Activated CD4-positive, alpha-beta T cell treated with anti-CD3 and anti-CD28 coated beads for 36 hours (primary cell): ENCODE measurements at places on chromosomes 11 and 22. TPM values are rescaled to one million over a fixed set of nuclear protein-coding genes. Genes with fewer than 3 reads are reported as not detected.

- H3K27ac ChIP-seq, result no peak overlapping the region
- H3K27me3 ChIP-seq, result peaks cover 30% of the 10 kb centered on the region
- H3K4me3 ChIP-seq, result no peak overlapping the region
- H3K36me3 ChIP-seq, result no peaks in the 10 kb centered on the region
These were observed 24.1 kb upstream of the ZDHHC13 start for GRCh38 chr11:19092850-19093249.

GRCh38 chr11:11710556-11710955, 88.8 kb upstream of the GALNT18 start:
- H3K4me3 ChIP-seq, result no peak overlapping the region
- H3K36me3 ChIP-seq, result no peaks in the 10 kb centered on the region
- no peak for DNase-seq
- H3K27me3 ChIP-seq, result peaks cover 6% of the 10 kb centered on the region
- H3K27ac ChIP-seq, result no peak overlapping the region
- no peaks in the 10 kb centered on the region for H3K4me1 ChIP-seq

DNA sequence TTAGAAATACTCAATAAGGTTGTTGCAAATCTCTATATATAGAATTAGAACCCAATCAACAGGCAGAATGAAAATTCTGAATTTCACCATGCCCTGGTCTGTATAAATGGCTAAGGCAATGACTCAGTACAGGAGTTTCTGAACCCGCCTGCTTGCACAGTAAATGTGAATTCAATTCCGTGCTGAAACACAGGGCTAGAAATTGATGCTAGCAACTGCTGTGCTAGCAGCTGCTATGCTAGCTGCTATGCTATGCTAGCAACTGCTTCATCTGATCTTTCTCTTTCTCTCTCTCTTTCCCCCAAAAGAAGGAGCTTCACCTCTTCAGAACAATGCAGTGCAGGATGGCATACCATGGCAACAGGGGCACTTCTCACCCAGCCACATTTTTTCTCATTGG, 9.7 kb upstream of the OR52J3 start:
- no peak for DNase-seq
- H3K4me3 ChIP-seq, result no peak overlapping the region
- no peaks in the 10 kb centered on the region for H3K36me3 ChIP-seq
- peaks cover 2% of the 10 kb centered on the region for H3K27me3 ChIP-seq
- no peak overlapping the region for H3K27ac ChIP-seq

DNA sequence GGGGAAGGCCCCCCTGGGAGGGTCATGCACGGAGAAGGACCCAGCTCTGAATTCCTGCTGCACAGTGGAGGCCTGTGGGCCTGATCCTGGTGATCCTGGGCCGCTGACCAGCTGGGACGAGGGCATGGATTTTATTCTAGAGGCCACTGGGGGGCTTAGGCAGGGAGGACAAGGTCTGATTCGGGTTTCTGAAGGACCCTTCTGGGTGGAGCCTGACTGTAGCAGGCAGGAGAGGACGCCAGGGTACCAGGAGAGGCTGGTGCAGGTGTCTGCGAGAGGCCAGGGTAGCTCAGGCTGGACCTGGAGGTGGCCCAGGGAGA, 31.3 kb downstream of the MPPED1 start:
- no peak for DNase-seq
- H3K4me3 ChIP-seq, result no peak overlapping the region
- H3K27me3 ChIP-seq, result peaks cover 2% of the 10 kb centered on the region
- no peaks in the 10 kb centered on the region for H3K36me3 ChIP-seq

DNA sequence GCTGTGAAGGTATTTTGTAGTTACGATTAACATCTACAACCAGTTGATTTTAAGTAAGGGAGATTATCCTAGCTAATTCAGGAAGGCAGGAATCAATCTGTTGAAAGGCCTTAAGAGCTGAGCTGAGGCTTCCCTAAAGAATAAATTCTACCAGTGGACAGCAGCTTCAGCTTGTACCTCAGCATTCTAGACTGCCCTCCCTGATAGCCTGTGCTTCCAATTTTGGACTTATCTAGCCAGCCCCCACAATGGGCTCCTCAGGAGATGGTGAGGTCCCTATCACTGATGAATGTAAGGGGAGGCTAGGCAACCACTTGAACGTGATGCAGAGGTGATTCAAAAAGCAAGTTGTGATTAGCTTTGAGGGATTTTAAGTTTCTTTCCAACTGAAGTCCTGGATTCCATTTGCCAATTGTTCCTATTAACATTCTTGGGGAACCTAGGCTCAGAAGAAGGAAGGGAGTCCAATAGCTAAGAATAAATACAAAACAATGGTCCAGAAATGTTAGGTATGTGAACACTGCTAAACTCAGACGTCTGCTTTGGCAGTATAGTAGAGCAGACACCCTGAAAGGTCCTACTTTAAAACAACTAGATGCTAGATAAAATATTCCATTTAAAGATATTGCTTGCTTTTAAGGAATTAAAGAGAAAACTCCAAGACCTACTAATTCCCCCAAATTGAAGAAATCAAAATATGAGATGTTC, 404.3 kb upstream of the TENM4 start:
- no peak for DNase-seq
- no peak overlapping the region for H3K4me3 ChIP-seq
- H3K27me3 ChIP-seq, result no peaks in the 10 kb centered on the region
- no peaks in the 10 kb centered on the region for H3K4me1 ChIP-seq

- DNase-seq, result no peak
- no peak overlapping the region for H3K4me3 ChIP-seq
- no peak overlapping the region for H3K27ac ChIP-seq
- H3K4me1 ChIP-seq, result peaks cover 2% of the 10 kb centered on the region
- no peaks in the 10 kb centered on the region for H3K27me3 ChIP-seq
These were observed 48.8 kb downstream of the ARHGAP32 start for GRCh38 chr11:129143335-129143734.

DNA sequence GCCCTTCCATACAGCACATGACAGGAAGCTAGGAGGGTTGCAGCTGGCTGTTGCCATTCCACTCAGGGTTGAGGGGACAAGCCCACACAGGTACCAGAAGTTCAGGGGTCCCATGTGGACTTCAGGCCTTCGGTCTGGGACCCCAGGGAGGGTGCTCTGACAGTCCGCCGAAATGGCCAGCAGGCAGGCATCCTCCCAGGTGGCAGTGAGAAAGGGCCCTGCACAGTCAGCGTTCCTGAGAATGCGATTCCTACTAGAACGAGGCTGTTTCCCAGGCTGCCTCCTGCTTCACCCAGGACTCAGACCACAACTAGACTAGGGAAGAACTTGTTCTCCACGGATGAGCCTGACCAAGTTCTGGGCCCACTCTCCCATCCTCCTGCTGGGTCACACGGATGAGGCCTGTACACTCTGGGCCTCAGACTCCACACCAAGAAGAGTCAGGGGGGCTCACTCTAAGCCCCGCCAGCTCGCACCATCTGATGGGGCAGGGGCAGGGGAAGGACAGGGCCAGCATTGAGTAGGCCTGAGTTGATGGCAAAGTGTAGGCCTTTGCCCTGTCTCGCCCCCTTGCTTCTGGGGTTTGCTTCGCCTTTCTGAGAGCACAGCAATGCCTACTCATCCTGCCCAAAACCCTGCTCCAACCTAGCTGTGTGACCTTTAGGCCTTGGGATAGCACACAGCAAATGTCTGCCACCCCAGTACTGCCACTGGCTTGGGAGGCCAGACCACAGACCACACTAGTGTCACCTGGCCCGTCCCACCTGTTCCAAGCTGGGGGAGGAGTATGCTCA, 14.0 kb downstream of the KCNQ1OT1 start:
- no peaks in the 10 kb centered on the region for H3K36me3 ChIP-seq
- no peak overlapping the region for H3K4me3 ChIP-seq
- H3K27me3 ChIP-seq, result no peaks in the 10 kb centered on the region
- H3K4me1 ChIP-seq, result no peaks in the 10 kb centered on the region
- no peak for DNase-seq
- no peak overlapping the region for H3K27ac ChIP-seq

- no peak overlapping the region for H3K4me3 ChIP-seq
- H3K36me3 ChIP-seq, result no peaks in the 10 kb centered on the region
- peaks cover 25% of the 10 kb centered on the region for H3K27me3 ChIP-seq
- H3K27ac ChIP-seq, result no peak overlapping the region
These were observed 5.8 kb downstream of the MS4A12 start for GRCh38 chr11:60498399-60498798.

GRCh38 chr11:119912229-119912628, 183.2 kb upstream of the NECTIN1 start:
- H3K27ac ChIP-seq, result no peak overlapping the region
- peaks cover 6% of the 10 kb centered on the region for H3K27me3 ChIP-seq

DNA sequence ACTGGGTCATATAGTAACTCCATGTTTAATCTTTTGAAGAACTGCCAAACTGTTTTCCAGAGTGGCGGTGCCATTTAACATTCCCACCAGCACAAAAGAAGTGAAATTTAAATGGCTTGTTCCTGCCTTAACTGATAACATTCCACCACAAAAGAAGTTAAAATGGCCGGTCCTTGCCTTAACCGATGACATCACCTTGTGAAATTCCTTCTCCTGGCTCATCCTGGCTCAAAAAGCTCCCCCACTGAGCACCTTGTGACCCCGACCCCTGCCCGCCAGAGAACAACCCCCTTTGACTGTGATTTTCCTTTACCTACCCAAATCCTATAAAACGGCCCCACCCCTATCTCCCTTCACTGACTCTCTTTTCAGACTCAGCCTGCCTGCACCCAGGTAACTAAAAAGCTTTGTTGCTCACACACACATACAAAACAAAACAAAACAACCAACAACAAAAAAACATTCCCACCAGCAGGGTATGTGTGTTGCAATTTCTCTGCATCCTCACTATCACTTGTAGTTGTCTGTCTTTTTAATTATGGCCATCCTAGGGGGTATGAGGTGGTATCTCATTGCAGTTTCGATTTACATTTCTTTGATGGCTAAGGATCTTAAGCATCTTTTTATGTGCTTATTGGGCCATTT, 109.0 kb downstream of the FAR1 start:
- H3K27me3 ChIP-seq, result no peaks in the 10 kb centered on the region
- DNase-seq, result no peak
- no peak overlapping the region for H3K27ac ChIP-seq
- no peak overlapping the region for H3K4me3 ChIP-seq
- no peaks in the 10 kb centered on the region for H3K36me3 ChIP-seq

DNA sequence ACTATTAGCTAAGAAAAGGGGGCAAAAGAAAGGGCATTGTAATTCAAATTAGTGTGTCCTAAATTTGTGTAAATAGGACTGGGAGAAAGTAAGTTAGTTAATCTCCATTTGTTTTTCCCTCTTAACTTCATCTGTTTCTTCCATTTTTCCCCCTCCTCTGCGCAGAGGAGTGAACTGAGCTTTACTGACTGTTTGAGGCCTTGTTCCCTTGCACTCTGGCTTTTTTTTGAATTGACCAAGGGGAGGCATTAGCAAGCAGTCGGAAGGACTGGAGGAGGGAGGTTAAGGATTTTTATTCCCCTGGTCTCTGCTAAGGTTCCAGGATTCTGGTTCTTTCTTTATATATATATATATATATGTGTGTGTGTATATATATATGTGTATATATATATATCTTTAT, 15.2 kb upstream of the FANCF start:
- H3K27me3 ChIP-seq, result no peaks in the 10 kb centered on the region
- H3K27ac ChIP-seq, result no peak overlapping the region
- DNase-seq, result no peak
- no peaks in the 10 kb centered on the region for H3K36me3 ChIP-seq
- no peak overlapping the region for H3K4me3 ChIP-seq
- H3K4me1 ChIP-seq, result no peaks in the 10 kb centered on the region

DNA sequence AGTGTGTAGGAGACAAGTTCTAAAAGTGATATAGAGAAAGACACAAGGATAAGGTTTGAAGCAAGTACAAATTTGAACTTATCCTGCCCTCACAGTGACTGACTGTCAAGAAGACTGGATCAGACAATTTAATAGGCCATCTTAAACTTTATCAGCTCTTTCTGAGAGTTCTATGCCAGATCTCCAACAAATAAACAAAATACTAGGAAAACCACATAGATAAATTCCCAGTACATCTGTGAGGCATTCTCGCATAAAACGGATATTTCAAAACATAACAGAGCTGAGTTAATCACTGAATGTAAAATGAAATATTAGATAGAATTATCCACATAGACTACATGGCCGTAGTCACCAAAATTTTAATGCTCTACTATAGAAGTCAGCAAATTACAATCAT, 120.9 kb upstream of the LUZP2 start:
- no peak overlapping the region for H3K27ac ChIP-seq
- H3K4me1 ChIP-seq, result no peaks in the 10 kb centered on the region
- no peak overlapping the region for H3K4me3 ChIP-seq

DNA sequence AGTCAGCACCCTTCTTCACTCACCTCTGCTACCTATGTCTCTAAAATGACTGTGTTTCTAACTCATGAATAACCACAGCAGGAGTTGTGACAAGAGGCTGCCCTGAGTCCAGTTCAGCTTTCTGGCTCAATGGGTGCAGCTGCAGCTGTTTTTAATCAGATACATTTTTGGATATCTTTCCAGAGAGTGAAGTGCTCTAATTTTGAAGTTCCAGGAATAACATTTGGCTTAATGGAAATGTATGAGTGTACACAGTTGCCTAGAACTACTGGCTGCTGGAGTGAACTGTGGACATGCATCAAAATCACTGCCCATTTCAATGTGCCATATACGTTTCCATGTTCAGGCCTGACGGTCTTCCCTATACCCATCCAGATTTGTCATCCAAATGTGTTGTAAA, 769.5 kb upstream of the ANO3 start:
- H3K36me3 ChIP-seq, result no peaks in the 10 kb centered on the region
- no peak overlapping the region for H3K4me3 ChIP-seq
- no peak overlapping the region for H3K27ac ChIP-seq
- no peak for DNase-seq

DNA sequence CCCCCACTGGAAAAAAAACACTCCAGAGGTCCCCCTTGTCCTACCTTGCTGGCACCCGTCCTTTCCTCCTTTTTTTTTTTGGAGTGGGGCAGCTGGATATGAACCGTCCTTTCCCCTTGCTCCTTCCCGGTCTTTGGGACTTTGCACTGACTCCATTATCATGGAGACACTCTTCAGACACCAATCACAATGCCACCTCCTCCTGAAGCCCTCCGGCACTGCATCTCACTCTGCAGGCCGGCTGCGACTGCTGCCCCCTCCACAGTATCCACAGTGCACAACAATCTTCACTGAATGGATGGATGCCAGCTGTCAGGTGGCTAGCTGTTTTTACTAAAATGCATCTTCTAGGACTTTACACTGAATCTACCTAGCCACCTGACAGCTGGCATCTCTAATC, 12.7 kb upstream of the RGL4 start:
- H3K4me3 ChIP-seq, result no peak overlapping the region
- H3K27ac ChIP-seq, result no peak overlapping the region
- DNase-seq, result no peak
- no peaks in the 10 kb centered on the region for H3K27me3 ChIP-seq
- peaks cover 3% of the 10 kb centered on the region for H3K36me3 ChIP-seq
- no peaks in the 10 kb centered on the region for H3K4me1 ChIP-seq

DNA sequence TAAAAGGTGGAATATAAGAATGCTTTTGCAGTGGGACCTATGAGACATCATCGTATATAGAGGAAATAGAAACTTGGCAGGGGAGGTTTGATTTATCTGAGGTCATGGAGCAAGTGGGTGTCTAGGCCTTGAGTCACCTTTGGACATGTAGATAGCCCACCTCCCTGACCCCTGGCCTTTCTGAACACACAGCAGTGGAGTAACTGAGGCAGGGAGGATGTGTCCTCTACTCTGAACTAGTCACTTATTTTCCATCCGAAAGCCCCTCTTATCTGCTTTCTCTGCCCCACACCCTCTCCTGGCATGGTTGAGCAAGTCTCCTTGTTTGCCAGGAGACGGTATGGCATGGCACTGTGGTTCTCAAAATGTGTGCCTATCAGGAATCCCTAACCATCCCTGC, 7.9 kb downstream of the CD82 start:
- peak; percentile 56 for DNase-seq
- peaks cover 92% of the 10 kb centered on the region for H3K4me1 ChIP-seq
- peak overlapping the region; percentile 51 for H3K4me3 ChIP-seq
- H3K27ac ChIP-seq, result peak overlapping the region; percentile 100

Gene CHADL
- 0.11 TPM for total RNA-seq

Gene RFPL1
- not detected for total RNA-seq

Gene SLC6A5
- total RNA-seq, result not detected

Gene CNGA4
- 0.21 TPM for total RNA-seq

Gene ATP5MG
- total RNA-seq, result 229 TPM

Gene BCR
- 58.0 TPM for total RNA-seq

Gene LARGE2
- 0.75 TPM for total RNA-seq
